ENCODE measurements at places on chromosomes 7 and 10.

DNA sequence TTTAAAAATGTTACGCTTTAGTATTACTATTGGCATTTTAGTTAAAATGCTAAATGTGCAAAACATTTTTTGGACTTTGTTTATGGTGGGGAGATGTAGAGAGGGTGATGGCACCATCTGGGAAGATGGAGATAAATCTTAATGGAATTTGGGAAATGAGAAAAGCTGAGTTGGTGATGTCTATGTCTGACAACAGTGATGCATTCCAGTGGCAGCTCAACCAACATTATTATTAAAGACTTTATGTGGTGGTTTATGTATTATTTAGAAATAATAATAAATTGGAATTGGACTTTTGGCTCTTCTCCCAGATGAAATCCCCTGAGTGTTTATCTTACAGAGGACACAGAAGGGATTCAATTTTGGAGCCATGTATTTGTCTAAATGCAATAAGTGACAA lies 77.6 kb downstream of the SEC23IP start:
- DNase-seq, result no peak

DNA sequence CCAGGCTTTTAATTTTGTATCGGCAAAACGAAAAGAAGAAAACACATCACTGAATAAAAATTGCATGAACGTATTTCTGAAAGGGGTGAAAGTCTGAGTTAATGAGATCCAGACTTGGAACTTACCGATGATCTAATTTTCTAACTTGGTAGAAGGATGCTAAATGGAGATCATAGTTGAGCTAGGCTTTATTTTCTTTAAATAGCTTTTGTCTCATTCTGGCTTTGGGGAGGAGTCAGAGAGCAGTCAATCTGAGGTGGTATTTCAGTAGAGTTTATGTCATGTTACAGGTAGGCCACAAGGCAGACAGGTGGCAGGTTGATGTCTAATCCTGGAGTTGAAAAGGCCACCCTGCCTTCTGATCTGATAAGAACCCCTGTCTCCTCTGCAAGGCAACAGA lies 161.9 kb downstream of the KIAA1217 start:
- DNase-seq, result no peak

DNA sequence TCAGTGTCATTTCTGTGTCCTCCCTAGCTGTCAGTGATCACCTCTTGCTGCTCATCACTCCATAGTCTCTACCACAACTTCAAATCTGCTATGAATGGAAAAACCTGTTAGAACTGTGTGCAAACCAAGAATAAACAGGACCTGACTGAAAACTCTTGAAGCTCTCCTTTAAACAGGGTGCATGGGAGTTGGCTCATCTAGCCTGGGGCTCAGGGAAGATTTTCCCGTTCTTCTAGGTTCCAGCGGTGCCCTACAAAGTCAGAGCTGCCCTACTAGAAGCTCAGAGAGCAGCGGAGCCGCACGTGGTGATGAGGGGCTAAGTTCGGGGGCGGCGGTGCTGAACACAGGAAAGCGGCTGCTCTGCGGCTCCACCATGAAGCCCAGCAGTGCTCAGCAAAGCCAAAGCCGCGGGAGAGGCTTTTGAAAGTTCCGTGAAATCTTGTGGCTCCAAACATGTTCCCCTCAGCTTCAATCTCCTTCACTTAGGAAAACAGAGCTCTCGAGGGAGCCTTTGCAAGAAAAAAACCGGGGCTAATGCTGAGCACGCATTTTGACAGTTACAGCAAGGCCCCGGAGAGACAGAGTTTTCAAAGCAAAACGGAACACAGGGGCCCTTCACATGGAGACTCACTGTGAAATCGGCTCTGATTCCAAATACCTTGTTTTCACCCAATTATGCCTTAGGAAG lies 30.5 kb downstream of the RGS10 start:
- no peak for DNase-seq

GRCh38 chr7:45643630-45644029 lies 69.5 kb downstream of the ADCY1 start:
- DNase-seq, result no peak

All from HS-27A (cell line).